Effector CD4-positive, alpha-beta T cell (primary cell): ENCODE measurements at places on chromosomes 7 and 10.

GRCh38 chr7:88399036-88399435 lies 92.3 kb upstream of the STEAP4 start:
- no peak for DNase-seq

DNA sequence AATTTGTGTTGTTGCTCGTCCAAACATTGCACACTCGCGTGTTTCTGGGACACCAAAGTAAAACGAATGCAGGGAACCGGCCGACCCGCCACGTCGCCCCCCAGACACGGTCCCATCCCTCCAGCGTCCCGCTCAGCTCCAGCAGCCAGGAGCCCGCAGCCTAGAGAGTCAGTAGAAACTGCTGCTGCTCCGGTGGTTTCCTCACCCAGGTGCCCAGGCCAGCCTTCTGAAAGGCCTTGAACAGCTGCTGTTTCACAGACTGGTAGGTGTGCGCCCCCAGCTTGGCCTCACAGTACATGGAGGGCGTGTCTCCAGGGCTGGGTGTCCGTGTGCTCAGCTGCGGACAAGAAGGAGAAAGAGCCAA lies 126.8 kb downstream of the WDR37 start:
- DNase-seq = no peak

GRCh38 chr7:121774563-121774962 lies 98.4 kb upstream of the PTPRZ1 start:
- no peak for DNase-seq

- DNase-seq = no peak
Measured at GRCh38 chr10:71035511-71036296, 147.3 kb upstream of the PCBD1 start.

- DNase-seq = no peak
Measured at GRCh38 chr7:154976844-154977243, 26.1 kb downstream of the PAXIP1 start.

DNA sequence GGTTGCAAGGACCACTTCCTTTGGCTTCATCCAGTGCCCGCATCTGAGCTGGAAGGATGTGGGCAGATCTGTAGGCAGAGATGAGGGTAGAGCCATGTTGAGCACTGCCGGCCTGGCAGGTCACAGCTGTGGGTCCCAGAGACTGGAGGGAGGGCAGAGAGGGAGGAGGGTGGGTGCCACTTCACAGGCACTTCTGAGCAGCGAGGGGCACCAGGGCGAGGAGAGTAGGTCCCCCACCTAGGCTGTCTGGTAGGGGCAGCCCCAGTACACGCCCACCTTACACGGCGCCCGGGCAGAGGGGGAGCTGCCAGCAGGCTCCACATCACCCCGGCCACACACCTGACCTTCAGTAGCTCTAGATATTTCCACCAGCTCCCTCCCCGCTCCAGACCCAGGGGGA lies 473.0 kb upstream of the FOXK1 start:
- no peak for DNase-seq

GRCh38 chr10:69669409-69669808 lies 39.4 kb downstream of the FAM241B start:
- DNase-seq = no peak

DNA sequence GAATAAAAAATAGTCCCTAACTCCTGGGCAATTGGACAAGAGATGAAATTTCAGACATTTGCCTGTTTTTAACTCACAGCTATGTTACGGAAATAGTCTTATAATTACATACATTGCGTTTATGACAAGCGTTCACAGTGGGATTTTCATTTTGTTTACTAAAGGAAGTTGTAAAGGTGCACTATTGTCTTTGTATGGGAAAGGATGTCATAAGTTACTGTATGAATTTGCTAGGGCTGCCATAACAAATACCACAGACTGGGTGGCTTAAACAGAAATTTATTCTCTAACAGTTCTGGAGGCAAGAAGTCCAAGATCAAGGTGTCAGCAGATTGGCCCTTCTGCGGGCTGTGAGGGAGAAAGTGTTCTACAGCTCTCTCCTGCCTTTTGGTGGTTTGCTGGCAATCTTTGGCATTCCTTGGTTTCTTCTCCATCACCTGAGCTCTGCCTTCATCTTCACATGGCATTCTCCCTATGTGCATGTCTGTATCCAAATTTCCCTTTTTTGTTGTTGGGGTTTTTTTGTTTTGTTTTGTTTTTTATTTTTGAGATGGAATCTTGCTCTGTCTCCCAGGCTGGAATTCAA lies 5.6 kb downstream of the NFE2L3 start:
- DNase-seq = no peak
